ENCODE measurements at places on chromosomes 4 and X. TPM values are rescaled to one million over a fixed set of nuclear protein-coding genes. Genes with fewer than 3 reads are reported as not detected.

DNA sequence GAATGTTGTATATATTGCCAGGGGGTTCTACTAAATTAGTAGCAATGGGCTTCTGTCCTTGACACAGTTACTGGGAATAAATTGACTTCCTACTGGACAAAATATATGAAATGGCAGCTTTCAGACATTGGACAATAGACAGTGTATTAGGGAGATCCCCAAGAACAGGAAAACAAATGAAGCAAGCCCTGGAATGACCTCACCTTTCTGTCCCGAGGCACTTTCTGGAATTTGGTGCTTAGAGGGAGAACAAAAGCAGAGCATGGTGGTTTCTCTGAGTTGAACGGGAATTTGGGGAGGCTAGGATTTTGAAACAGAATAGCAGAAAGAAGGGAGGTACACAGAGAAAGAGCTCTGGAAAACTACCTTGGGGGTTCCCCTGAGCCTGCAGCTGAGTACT lies 187.7 kb upstream of the MAGEB2 start:
- DNase-seq: no peak

GRCh38 chrX:9829308-9830267 lies 43.4 kb downstream of the SHROOM2 start:
- no peak for DNase-seq

GRCh38 chr4:8147231-8147970 lies 11.2 kb downstream of the ABLIM2 start:
- DNase-seq: no peak

DNA sequence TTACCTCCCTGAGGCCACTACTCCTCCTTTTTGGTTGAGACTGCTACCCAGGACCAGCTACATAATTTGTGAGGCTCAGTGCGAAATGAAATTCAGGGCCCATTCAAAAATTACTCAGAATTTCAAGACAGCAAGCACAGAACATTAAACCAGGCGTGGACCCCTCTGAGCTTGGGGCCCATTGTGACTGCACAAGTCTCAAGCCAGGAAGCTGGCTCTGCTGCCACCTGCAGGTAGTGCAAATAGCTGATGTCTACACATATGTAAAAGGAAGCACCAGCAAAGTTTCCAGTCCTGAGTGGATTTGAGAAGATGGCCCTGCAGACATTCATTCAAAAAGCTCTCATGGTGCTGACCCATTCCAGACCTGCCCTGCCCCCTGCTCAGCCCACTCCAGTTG lies 213.4 kb upstream of the LNX1 start:
- no peak for DNase-seq

GRCh38 chr4:68874507-68874906 lies 58.7 kb downstream of the UGT2B10 start:
- no peak for DNase-seq

DNA sequence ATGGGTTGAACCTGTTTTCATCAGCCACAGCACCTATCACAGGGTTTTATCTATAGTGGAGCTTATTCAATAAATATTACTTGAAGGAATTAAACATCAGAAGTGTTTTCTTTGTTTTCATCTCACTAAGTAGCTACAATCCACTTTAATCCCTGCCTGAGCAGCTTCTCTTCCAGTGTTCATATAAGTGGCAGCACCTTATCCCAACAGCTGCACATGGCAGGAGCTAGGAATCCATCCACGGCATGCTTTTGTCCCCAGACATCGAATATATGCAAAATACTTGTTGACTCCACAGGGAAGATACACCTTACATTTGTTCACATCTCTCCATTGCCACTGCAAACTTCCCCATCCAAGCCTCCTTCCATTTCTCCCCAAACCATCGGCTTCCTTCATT lies 549.8 kb upstream of the FAM241A start:
- DNase-seq: no peak

- no peak for DNase-seq
Measured at GRCh38 chr4:6020613-6021012, 2.4 kb upstream of the C4orf50 start.

DNA sequence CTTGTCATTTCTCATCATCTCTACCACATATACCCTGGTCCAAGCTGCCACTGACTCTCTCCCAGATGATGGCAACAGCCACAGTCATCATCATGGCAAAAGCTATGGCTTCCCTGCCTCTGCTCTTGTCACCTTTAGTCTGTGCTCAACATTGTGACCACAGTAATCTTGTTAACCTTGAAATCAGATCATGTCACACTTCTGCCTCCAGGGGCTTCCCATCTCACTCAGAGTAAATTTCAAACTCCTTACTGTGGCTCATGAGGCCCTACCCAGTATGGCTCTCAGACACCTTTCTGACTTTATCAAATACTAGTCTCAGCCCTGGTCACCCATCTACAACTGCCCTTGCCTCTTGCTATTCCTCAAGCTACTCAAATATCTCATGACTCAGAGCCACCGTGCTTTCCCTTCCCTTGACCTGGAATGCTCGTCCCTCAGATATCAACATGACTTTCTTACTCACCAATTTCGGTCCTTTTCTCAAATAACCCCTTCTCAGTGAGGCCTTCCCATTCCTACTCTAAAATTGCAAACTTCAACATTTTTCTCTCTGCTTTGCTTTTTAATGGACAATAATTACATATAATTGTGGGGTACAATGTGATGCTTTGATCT lies 41.1 kb upstream of the STIM2 start:
- DNase-seq: no peak

DNA sequence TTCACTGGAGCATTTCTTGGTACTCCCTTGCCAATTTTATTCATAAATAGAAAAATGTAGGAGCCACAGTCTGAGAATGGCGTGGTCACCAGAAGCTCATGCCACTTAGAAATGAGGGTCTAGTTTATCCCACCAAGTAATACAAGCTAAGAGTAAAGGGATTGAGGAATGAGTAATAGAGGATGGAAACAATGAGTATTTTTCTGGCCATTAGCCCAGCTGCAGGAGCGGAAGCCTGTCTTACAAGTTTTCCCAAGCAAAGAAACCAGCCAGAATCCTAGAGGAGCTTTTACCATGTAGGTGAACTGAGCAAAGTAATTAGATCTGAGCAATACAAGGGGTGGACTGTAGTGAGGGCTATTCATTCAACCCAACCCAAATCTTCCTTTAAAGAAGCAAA lies 160.7 kb upstream of the NPY2R start:
- DNase-seq: no peak

DNA sequence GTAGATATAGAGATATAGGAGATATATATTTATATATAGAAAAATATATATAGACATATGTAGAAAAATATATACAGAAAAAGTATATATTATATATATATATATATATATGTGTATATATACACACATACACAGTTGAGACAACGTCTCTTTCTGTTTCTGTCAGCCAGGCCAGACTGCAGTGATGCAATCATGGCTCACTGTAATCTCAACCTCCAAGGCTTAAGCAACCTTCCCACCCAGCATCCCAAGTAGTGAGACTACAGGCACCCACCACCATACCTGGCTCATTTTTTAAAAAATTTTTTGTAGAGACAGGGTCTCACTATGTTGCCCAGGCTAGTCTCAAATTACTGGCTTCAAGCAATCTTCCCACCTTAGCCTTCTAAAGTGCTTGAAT lies 426.3 kb downstream of the GPM6A start:
- no peak for DNase-seq

DNA sequence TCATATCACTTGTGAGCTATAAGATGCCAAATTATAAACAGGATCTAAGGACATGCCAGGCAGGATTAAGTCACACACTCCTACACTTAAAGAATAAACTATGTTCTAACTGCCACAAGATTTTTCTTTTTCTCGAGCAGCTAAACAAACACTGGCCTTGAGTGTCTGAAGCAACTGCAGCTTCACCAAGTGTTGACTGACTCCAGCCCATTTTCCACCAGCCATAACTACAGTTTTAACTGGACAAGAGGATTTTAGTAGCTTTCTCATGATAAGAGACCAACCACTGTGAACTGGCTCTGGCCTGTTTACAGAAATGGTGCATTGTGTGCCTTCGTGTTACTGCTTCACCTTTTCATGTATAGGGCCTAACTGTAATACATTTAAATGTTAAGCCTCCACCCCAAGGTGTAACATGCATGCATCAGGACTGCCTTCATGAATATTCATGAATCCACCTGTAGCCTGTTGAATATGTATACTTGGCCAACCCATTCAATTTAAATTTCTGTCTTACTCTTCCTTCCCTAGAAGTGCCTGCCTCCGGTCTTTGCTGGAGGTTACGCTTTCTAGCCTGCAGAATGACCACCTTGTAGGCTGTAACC lies 10.8 kb downstream of the UCP1 start:
- DNase-seq: no peak

- no peak for DNase-seq
Measured at GRCh38 chr4:3016961-3017360, 53.6 kb downstream of the GRK4 start.

AGTR2 gene
- not detected for total RNA-seq

PNMA6F gene
- not detected for total RNA-seq

RHOH gene
- 2.9 TPM for total RNA-seq

TLR6 gene
- 8.3 TPM for total RNA-seq

SPANXA1 gene
- not detected for total RNA-seq

GLRA3 gene
- not detected for total RNA-seq

HTATSF1 gene
- total RNA-seq: 60.9 TPM

ALAS2 gene
- total RNA-seq: 5.6 TPM

All from vagina (tissue), 2 donors.